ENCODE measurements at places on chromosomes 7 and 10.
A peak's percentile ranks its signal among the peaks of the same experiment; 100 is the strongest.

- no peak for DNase-seq
Measured at GRCh38 chr7:78279457-78279856, 480.9 kb downstream of the PHTF2 start.

GRCh38 chr7:143368387-143368786, 5.9 kb upstream of the FAM131B start:
- DNase-seq = no peak

DNA sequence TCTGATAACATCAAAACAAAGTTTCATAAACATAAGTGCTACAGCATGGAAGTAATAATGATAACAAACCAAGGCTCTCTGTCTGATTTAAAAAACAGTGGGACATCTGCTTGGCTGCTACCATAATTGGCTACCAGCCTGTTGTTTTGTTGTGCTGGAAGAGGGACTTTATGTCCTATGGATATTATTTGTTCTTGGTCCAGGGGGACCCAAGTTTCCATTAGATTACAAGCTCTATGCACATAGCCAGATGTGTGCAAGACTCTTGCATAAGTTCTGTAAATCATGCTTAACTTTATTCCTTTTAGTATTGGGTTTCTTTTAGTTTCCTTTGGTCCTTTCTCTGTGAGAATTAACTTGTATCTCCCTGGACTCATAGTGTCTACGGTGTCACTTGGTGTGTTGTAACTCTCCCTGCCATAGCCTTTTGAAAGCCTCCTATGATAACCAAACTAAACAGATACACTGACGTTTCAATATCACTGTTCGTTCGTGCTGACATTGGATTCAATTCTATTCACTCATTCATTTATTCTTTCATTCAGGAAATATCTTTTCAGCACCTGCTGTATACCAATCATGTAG, 41.4 kb upstream of the CD36 start:
- peak; percentile 21 for DNase-seq

GRCh38 chr10:74177140-74177677, 26.2 kb downstream of the ADK start:
- DNase-seq = no peak

DNA sequence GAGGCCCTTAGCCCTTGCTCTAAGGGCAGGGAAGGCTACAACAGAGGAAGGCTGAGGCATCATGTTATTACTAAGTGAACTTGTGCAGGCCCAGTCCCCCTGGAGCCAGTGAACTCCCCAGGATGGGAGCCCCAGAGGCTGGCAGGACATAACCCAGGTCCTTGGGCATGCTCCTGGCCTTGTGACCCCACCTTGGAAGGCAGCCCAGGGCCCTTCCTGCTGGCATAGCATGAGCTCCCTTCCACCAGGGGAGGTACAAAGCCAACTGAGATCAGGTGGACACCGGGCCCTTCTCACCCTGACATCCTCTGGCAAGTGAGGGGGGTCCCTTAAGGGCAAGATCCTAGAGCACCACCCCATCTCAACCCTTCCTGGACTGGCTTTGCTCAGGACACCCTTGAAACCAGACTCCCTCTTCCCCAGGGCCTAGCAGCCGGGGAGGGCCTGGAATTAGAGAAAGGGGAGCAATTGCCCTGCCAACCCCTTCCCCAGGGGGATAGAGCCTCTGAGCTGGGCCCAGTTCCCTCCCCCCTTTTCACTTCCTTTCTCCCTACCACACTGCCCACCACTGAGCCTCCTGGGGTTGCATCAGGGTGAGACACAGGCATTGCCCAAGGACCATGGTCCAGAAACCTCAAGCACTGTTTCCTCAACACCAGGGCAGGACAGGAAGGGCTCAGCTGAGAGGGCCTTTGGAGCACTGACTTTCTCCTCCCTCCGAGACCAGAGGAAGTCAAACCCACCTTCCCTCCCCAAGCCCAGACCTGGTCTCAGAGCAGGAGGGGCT, 1.8 kb upstream of the VSIR start:
- no peak for DNase-seq

DNA sequence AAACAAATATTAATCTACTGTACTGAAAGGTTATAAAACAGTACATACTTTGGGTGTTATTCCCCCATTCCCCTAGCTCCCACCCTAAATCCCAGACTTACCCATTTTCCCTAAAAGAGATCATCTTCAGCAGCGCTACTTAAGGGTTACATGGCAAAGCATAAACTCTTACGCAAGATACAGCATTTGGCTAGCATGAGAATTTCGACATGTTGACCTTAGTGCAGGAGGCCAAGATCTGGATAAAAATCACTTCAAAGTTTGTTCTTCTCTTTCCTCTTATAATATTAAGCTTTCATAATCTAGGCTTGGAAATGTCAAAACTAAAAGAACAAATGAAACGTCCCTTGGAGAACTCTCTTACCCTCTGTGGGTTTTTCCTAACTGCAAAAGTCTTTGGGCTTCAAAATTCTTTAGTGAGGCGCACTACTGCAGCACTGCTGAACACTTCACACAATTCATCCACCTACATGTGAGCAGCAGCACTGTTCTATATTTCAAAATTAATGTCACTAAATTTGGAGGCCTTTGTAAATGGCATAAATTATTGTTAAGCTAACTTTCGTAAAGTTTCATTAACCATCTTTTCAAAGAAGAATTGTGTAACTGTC, 59.5 kb upstream of the PDLIM1 start:
- no peak for DNase-seq

DNA sequence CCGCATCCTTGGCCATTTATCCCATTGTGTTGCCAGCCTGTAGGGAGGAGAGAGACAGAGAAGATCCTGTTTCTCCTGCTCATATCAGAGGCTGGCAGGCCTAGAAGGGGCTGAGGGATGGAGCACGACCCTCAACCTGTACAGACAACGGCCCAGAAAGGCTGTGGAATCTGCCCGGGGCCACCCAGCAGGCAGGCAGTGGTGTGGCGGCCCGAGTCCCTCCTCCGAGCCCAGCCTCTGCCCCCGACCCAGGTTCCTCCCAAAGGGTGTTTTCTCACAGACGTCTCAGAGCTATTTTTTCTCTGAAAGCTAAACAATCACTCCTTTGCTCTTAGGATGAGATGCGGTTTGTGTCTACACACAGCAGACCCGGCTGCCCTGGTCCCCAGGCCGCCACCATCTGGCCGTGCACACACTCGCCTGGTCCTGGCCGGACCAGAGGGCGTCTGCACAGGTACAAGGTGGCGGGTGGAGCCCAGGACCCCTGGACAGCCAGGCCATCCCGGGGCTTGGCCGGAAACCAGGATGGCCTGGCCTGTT, 69.3 kb downstream of the FOXL3 start:
- no peak for DNase-seq

DNA sequence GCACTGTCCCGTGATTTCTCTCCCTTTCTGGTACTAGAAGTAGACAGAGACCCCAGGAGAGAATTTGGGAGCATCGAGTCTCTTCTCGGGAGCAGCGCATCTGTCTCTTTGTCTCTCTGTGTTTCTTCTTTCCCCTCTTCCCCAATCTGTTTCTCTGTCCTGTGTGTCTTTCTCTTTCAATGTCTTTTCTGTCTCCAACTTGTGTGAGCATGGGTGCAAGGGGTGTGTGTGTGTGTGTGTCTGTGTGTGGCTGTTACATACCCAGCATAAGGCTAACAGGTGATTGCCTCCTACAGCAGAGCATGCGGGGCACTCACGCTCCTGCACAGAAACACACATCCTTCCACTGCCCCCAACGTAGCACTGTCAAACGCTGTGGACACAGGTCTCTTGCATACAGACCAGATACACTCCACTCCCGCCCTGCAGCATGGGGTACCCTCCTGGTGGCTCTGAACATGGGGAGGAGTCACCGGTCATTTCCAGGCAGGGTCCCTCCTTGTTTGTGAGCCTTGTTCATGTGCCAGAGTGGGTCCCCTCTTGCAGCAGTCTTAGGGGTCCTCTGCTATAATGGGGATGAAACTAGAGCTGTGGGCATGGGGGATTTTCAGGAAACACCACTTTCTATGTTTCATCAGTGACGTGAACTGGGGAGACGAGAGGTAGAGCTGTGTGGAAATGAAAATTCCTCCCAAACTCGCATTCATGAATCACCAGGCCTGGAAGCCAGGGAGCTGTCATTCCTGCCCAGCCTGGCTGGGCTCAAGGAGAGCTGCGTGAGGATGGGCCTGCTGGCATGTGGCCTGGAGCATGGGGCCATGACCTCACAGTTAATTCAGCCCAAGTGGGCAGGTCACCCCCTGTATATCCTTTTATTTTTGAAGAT, 980 bp downstream of the ADAMTS14 start:
- DNase-seq = peak; percentile 38

DNA sequence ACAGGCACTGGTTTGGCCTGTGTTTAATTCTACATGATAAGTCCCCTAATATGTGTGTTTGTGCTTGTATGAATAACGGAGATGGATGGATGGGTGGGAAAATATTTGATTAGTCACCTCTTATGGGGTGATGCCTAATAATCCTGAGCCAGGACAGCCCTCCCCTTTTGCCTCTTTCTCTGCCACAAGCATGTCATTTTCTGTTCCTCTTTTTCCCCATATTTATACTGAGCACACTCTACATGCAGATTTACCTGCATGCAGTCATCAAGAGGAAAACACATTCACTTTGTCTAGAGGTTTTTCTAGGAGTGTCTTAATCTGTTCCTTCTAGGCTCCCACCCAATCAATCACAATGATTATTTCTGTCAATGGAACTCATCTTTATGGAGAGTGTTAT, 111.6 kb upstream of the TBX20 start:
- DNase-seq = no peak

DNA sequence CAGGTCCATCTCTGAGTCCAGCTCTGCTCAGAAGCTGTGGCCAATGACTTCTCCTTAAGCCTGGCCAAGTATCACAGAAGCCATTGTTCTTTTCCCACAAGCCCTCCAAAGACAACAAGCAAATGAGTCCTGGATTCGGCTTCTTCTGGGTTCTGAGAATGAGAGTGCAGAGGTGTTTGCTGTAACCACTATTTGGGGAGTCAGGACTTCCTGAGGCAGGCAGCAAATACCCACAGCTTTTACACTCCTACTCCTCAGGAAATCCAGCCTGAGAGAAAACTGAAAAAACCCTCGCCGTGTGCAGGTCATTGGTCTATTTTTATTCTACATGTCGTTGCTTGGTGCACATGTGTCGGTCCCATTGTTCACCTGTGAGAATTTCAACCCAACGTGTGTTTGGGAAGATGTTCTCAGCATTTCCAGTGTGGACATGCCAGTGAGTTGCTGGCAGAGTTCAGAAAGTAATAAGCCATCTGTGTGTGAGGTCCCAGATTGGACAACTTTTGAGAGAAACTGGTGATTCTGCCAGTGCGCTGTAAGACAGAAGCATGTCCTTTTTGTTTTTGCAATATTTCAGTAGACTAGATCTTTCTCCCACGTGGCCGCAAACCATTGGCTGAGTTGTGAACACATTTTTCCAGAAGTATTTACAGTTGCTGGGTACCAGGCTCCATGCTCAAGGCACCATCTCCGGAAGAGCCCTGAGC, 121.6 kb upstream of the LYZL2 start:
- no peak for DNase-seq

GRCh38 chr10:42488416-42488815, 150.0 kb downstream of the ZNF33B start:
- no peak for DNase-seq

- DNase-seq = no peak
Measured at GRCh38 chr10:122157451-122157850, 113.6 kb upstream of the BTBD16 start.

- DNase-seq = no peak
Measured at GRCh38 chr7:81267508-81267907, 348.7 kb upstream of the SEMA3C start.

GRCh38 chr7:826230-826917, 5.9 kb upstream of the SUN1 start:
- peak; percentile 73 for DNase-seq

- no peak for DNase-seq
Measured at GRCh38 chr7:93471456-93471855, 103.1 kb downstream of the CALCR start.

- peak; percentile 48 for DNase-seq
Measured at GRCh38 chr10:32207544-32207943, 139.4 kb downstream of the EPC1 start.

- DNase-seq = peak; percentile 97
Measured at GRCh38 chr7:114085592-114086501, 167.0 kb upstream of the PPP1R3A start.

DNA sequence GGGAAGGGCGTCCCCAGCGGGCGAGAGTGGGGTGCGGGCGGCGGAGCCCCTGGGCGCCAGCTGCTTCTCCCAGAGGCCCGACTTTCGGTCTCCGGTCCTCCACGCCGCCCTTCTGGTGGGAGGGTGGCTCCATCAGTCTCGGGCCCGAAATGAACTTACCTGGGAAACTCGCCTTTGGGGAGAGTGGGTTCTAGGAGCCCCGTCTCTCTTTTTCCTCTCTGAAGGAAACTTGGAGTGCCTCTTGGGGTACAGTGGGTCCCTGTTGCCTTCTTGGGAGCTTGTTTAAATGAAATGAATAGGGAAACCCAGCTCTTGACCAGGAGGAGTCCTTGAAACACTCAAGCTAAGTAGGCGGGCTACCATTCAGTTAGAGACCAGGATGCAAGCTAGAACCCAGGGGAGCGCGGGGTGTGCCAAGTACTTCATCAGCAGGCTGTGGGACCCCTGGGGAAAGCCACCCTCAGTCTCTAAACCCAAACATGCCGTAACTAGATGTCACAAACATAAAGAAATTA, 1.3 kb downstream of the SLC26A4 start:
- DNase-seq = no peak

DNA sequence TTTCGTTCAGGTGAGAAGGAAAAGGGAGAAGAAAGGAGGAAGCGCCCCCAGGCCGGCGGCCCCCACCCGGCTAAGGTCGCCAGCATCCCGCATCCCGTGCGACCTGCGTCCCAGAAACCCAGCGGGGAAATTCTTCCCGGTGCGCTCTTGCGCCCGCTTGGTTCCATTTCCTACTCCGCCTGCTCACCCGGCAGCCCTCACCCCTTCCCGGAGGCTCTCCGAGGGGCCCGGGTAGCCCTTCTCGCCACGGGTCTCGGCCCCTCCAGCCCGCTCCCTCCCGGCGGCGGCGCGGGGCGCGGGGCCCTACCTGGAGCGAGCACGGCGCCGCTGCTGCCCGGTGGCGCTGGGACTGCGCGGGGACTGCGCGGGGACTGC, at the start of gene PRKCQ:
Gene PRKCQ (minus strand): TSS at position 373 of the 375 bp plus-strand sequence. CDS start 65,141 bp downstream, outside the sequence.
- peak; percentile 79 for DNase-seq

DNA sequence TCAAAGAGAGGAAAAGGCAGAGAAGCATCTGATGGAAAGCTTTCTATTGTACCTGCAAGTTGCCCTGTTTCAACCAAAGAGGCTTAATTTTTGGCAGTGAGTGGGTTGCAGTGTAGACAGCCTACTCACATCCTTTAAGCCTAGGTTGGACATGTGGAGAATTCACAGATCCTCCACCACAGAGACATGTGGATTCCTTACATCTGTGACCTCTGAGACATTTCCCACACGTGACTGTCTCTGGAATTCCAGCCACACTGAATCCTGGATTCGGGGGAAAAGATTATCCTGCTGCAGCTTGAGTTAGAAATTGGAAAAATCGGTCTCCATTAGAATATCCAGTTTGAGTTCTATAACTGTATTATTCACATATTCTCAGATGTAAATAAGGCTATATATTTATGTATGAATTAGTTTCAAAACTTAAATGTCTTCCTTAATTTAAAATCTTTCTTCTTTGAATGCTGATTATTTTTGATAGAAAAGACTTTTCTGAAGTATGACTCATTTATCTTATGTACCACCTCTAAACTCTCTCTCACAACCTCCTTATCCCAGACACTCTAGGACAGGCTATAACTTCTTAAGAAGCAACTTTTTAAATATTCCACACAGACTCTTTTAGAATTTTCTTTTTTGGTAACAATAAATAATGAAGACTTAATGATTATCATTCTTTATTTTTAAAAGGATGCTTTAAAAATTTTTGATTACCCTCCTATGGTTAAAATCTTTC, 123.3 kb downstream of the TWIST1 start:
- no peak for DNase-seq

GRCh38 chr7:96144260-96144526, 177.7 kb downstream of the SLC25A13 start:
- DNase-seq = no peak

Data from eye (tissue), 1 donor.